Stimulated activated CD8-positive, alpha-beta memory T cell treated with anti-CD3 and anti-CD28 coated beads, Interleukin-7, amount 100 ng/mL, for 24 hours (primary cell): ENCODE measurements at places on chromosomes 16 and 17.

- DNase-seq: no peak
Observed at GRCh38 chr16:4160658-4161430, 44.6 kb upstream of the ADCY9 start.

DNA sequence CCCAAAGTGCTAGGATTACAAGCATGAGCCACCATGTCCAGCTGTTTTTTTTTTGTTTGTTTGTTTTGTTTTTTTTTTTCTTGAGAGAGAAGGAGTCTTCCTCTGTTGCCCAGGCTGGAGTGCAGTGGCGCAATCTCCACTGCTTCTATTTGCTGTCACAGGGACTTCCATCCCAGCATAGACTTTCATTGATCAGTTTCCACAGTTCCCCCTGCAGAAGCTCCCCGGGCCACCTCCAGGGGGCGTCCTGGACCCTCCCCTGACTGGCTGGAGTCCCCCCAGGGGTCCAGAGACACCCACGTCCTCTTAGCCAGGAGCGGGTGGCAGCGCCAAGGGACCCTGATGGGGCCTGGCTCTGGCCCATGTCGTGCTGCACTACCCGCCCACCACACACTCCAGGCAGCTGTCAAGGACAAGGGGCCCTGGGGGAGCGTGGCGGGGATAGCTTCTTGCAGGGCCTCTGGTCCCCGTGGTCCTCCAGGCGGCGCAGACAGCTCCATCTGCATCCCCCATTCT lies 3.1 kb upstream of the NPW start:
- no peak for DNase-seq

DNA sequence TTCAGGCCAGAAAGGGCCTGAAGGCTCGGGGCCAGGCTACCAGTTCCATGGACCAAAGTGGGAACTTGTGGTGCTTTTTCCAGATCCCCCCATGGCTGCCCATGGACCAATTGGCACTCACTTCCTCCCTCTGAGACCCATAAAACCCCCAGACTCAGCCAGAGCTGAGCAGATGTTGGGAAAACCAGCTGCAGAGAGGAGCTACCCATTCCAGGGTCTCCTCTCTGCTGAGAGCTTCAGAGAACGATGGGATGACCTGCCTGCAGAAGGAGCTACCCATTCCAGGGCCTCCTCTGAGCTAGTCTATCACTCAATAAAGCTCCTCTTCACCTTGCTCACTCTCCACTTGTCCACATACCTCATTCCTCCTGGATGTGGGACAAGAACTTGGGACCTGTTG lies 52.2 kb upstream of the MED9 start:
- no peak for DNase-seq

DNA sequence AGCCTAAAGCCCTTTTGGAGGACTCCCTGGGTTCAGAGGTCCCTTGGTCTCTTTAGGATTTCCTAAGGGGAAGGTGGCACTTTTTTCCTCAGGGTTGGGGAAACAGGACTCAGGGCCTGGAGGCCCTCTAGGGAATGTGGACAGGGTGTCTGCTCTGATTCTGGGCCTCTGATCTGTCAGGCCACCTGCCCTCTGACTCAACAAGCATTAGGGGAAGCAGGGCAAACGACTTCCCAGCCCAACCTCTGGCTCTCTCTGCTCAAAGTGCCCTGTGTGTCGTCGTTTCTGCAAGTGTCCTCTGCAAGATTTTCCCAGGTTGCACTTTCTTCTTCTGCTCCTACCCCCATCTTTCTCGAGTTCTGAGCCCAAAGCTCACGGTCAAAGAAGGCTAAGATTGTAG lies 6.6 kb upstream of the IGFBP4 start:
- no peak for DNase-seq

DNA sequence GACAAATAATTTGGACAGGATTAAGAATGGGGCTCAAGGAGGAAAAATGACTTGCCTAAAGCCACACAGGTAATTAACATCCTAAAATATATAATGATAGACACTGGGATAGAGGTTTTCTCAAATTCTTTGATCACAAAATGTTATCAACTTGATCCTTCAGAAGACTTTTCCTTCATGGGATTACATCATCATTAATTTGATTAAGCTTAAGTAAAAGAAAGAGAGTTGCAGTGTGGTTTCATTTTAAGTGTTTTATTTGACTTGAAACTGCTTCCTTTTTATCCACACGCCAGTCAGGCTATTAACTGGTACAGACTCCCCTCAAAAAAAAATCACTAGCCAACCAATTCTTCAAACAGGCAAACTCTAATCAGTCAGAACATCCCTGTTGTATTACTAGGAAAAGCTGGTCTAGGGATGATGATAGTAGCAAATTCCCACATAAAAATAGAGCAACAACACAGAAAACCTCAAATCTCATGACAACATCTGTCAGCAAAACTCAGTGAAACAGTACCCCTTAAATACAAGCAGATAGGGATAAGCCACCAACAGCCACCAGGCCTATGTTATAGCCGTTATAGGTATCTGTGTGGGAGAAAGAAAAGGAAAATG lies 32.5 kb downstream of the AKAP10 start:
- DNase-seq: no peak

- DNase-seq: no peak
Observed at GRCh38 chr17:75503976-75504346, 11.4 kb downstream of the CASKIN2 start.

DNA sequence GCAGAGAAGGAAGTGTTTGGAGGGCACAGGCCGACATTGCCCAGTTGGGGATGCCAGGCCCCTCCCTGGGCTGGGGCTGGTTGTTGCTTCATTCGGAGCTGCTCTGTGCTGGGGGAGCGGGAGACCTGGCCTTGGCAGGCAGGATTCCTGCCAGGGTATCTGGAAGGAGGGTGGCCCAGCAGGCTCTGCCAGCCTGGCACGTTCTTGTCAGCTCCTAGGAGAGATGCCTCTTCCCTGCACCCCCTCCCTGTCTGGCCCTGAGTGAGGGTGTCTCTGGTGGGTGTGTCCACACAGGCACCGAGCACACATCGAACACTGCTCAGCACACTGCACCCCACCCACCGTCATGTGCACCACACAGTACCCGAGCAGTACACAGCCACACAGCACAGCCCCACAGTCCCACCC lies 35.2 kb downstream of the ARHGAP23 start:
- DNase-seq: no peak

DNA sequence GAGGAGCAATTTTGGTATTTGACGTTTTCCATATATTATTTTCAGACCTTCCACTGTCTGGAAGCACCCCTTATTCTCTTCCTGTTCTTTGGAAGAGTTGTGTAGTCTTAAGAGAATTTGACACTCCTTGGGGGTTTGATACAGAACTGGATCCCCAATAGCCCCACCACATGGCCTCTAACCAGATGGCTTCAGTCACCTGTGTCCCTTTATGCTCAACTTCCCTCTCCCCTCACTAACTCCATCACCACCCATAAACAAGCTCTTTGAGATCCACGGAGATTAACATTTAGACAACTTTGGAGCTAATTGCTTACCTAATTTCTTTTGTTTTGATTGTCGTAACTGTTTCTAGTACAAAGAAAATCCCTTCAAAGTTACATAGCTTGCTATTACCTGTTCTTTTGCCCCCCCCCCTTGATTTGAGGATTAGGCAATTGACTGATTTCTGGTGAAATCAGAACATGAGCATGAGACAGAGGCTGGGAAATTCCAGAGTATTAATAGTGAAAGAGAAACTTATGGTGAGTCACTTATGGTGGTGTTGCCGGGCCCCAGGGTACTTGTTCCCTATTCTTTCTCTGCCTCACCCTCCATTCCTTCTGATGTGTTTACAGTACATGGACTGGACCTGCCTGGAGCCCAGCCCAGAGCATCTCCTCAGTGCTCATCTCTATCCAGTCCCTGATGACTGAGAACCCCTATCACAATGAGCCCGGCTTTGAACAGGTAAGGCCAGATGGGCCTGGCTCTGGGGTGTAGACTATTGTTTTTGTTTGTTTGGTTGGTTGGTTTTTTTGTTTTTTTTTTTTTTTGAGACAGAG lies 7.5 kb downstream of the UBE2Z start:
- no peak for DNase-seq

DNA sequence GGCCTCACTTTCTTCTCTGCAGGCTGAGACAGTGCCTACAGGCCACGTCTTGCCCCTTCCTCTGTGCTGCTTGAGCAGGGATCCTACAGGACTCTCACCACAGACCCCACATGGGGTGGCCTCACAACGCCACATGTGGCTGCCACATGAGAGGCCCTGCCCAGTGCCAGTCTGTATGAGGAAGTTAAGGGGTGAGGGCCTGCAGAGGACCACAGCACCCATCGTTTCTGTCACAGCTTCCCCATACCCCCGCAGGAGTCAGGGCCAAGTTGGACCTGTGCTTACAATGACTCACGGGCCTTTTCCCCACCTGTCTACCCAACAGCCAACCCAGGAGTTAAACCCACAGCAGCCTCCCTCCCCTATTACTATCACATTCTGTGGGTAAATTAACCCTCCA lies 2.9 kb upstream of the GSDMB start:
- no peak for DNase-seq

GRCh38 chr16:87351320-87351698 lies 32.3 kb downstream of the FBXO31 start:
- no peak for DNase-seq

- DNase-seq: no peak
Observed at GRCh38 chr16:11502239-11502638, 84.5 kb downstream of the LITAF start.

GRCh38 chr17:48064638-48065037 lies 16.5 kb downstream of the NFE2L1 start:
- DNase-seq: no peak

DNA sequence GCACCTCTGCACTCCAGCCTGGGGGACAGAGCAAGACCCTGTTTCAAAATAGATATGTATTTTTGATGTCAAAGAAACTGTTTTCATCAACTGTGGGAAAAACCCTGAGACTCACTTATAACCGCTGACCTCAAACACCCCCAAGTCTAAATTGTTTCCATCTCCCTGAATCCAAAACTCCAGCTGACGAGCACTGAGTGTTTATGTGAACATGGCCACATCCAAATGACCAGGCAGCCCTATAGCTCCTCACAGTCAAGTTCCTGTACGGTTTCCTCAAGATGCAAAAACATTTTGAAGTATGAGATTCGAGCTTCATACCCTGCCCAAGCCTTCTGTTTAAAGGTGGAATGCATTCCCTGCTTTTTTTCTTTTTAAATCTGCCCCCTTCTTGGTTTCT lies 45.3 kb upstream of the ZCCHC14 start:
- DNase-seq: no peak

DNA sequence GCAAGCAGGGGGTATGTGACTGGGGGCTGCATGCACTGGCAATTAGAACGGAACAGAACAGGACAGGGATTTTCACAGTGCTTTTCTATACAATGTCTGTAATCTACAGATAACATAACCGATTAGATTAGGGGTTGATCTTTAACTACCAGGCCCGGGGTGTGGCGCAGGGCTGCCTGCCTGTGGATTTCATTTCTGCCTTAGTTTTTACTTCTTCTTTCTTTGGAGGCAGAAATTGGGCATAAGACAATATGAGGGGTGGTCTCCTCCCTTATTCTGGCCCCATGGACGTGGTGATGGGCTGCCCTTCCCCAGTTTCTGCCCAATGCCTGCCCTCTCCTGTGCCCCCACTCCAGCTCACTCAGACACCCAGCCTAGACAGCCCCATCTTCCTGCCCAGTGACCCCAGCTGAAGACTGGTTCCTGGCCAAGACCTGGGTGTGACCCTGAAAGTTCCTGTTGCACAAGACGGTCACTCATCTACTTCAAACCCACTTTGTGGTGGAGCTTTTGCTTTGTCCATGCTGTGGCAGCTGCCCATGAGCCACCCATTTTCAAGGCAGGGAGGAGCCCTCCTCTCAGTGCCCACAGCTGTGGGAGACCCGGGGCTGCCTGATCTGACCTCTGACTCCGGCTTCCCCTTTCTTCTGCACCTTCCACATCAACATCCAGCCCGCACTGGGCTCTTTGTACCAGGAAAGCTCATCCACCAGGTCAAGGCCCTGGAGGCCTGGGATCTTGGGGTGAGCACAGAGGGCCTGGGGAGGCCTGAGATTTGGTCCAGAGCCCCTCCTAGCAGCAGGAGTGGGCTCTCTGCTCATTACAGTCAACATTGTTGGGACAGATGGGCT lies 18.6 kb downstream of the ALOX12B start:
- DNase-seq: no peak

GRCh38 chr17:73090396-73091202 lies 1.9 kb downstream of the SLC39A11 start:
- DNase-seq: no peak

- no peak for DNase-seq
Observed at GRCh38 chr16:89052191-89052889, 41.3 kb upstream of the ACSF3 start.

DNA sequence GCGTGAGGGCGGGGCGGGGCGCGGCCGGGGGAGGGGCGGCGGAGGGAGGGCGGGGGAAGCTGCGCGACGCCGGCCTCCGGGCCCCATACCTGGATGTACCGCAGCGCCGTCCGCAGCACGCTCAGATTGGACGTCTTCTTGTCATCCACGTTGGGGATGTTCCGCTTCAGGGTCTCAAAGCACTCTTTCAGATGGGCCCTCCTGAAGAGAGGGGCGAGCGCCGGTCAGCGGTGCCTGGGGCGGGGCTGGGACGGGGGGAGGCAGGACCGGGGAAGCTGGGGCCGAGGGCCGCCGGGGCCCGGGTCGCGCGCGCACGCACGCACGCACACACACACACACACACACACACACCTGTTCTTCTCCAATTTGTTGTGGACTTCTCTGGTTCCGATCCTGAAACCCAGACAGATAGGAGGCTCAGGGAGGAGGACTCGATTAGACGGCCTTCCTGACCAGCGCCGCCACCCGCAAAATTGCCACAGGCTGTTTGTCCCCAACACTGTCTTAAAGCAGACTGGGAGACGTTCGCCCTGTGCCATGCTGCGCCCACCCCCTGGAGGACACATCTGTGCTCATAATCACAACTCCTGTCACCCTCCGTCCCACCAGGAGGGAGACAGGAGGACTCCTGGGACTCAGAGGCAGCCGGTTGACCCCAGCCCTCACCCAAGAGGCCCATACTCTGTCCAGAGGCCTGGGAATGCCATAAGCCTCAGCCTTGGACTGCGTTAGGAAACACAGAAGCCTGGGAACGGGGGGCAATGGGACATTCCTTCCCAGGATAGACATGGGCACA lies 6.7 kb downstream of the MNT start:
- no peak for DNase-seq

GRCh38 chr17:44970136-44970741 lies 2.1 kb upstream of the C1QL1 start:
- DNase-seq: no peak

DNA sequence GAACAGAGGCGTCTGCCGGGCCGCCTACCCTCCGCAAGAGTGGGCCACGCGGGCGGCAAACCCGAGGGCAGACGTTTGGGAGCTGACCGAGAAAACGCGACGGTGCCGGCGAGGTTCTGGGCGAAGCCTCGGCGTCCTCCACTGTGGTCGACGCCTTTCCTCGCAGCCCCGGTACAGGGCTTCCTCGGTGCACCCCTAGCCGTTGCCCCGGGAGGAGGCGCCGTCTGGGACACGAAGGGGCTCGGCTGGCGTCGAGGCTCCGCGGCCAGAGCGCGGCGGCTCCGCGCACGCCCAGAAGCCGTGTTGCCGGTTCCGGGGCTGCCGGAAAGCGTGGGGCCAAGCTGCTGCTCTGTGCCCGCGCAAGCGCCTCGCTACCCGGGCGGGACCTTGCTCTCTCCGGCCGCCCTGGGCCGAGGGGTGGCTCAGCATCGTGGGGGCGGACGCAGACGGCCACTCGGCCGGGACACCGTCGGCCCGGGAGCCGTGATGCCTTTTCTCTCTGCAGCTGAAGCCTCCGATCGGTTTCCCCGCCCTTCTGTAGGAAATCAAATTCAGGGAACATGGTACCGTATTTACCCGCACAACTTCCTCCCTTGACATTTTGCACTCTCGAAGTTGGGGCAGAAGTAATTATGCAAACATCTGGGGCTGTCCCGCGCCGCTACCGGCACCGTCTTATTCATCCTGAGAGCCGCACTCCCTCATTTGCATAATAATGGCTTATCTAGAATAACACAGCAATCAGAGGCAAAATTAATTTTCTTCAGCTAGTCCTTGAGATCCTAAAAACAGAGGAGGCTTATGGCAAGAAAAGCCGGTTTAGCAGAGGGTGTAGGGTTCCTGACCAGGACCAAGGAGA lies 7.3 kb upstream of the CBX8 start:
- peak; percentile 48 for DNase-seq
